GM12865 (cell line): ENCODE measurements at places on chromosomes 7 and 10.

DNA sequence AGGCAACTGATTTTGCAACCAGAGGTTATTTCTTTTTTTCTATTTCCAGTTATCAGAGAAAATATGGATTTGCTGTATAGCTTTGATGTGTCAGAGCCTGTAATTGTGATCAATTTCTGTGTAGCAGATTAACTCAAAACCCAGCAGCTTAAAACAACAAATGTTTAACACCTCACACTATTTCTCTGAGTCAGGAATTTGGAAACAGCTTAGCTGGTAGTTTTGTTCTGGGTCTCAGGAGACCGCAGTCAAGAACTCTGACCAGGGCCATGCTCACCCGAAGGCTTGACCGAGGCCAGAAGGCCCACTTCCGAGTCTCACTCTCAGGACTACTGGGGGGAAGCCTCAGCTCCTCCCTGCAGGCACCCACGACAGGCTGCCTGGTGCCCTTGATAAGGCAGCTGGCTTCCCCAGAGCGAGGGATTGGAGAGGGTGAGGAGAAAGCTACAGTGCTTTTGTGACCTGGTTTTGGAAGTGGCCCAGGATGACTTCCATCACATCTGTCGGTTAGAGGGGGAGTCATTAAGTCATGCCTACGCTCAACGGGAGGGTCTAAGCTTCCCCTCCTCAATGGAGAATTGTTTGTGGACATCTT, 105.7 kb upstream of the SHH start:
- no peak for DNase-seq

DNA sequence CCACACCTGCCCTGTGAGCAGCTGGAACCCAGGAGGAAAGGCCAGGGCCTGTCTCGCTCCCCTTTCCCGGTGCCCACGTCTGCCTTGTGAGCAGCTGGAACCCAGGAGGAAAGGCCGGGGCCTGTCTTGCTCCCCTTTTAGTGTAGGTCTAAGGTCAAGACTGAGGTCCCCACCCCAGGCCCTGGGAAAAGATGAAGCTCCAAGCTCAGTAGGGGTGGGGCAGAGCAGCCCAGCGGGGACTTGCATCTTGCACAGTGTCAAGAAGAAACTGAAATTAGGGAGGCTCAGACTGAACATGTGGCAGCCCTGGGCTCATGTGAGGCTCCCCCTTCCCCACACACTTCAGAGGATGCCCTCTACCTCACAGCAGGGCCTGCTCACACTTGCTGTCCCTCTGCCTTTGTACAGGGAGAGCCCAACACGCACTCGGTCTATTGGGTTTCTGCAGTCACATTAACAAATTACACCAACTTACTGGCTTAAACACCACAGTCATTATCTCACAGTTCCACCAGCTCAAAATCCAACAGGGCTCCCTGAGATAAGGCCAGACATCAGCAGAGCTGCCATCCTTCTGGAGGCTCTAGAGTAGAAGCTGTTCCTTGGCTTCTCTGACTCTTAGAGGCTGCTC, 12.4 kb downstream of the POLL start:
- no peak for DNase-seq

DNA sequence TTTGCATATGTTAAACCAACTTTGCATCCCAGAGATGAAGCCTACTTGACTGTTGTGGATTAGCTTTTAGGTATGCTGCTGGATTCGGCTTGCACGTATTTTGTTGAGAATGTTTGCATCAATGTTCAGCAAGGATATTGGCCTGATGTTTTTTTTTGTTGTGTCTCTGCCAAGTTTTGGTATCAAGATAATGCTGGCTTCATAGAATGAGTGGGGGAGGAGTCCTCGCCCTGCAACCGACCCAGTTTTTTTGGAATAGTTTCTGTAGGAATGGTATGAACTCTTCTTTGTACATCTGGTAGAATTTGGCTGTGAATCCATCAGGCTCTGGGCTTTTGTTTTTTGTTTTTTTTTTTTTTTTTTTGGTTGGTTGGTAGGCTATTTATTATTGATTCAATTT, 147.9 kb downstream of the AHR start:
- DNase-seq, result no peak

DNA sequence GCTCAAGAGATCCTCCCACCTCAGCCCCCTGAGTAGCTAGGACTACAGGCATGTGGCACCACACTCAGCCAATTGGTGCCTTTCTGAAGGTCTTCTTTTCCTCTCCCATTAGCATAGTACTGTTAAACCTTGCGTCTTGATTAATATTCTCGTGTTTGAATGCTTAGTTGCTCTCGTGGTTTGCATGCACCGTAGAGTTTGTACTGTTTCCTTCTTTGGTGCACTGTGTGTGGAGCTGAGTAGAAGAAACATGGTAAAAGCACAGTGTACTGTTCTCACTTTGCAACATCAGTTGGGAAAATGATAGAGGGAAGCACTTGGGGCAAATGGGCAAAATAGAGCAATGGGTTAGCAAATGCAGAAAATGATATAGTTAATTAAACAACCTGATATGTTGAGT, 27.6 kb upstream of the RPA3 start:
- no peak for DNase-seq

- DNase-seq, result no peak
These were observed 335.7 kb downstream of the GPR37 start for GRCh38 chr7:124429923-124430322.

DNA sequence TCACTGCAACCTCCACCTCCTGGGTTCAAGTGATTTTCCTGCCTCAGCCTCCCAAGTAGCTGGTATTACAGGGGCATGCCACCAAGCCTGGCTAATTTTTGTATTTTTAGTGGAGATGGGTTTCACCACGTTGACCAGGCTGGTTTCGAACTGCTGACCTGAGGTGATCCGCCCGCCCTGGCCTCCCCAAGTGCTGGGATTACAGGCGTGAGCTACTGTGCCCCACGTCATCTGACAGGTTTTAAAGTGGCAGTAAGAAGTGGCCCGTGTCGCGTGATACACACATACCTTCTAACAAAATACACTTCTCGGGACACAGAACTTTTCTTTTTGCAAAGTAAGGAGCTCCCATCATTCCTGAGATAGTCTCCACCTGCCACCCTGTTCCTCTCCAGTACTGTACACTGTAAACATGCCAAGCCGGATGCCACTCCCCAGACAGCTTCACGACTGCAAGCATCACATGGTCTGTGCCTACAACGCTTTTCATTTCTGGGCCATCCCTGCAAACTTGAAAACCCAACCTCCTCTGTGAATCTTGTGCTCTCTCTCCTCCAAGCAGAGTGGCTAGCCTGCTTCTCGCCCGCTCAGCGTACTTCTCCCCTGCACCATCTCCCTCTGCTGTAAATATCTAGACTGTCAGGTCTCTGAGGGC, 256.3 kb upstream of the KLF14 start:
- no peak for DNase-seq

DNA sequence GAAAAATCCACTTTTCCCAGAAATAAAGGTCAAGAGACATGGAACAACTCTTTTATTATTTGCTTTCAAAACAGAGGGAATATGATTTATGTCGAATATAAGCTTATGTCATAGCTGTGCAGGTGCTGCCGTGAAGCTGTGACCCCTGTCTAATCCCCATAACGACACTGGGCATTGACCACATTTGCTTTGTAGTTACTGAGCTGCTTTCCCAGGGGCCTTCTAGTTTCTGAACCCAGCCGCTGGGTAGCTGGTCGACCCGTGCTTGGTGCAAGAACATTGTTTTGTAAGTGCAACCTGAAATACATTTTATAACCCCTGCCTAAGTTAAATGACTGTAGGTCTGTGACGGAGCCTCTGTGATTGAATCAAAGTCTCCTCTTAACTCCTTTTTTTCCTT, 144.9 kb upstream of the HDAC9 start:
- DNase-seq, result no peak

- no peak for DNase-seq
These were observed 784.0 kb downstream of the SUGCT start for GRCh38 chr7:40918701-40919271.
